ENCODE measurements at places on chromosomes 5 and 9. TPM values are rescaled to one million over a fixed set of nuclear protein-coding genes. Genes with fewer than 3 reads are reported as not detected.

Gene BTNL3
- total RNA-seq = not detected

Gene CLTA
- 164 TPM for total RNA-seq

- H3K4me3 ChIP-seq = no peak overlapping the region
- H3K27ac ChIP-seq = no peak overlapping the region
- H3K27me3 ChIP-seq = peaks cover 1% of the 10 kb centered on the region
- H3K4me1 ChIP-seq = no peaks in the 10 kb centered on the region
These were observed 69.6 kb downstream of the PDE8B start for GRCh38 chr5:77280036-77280435.

DNA sequence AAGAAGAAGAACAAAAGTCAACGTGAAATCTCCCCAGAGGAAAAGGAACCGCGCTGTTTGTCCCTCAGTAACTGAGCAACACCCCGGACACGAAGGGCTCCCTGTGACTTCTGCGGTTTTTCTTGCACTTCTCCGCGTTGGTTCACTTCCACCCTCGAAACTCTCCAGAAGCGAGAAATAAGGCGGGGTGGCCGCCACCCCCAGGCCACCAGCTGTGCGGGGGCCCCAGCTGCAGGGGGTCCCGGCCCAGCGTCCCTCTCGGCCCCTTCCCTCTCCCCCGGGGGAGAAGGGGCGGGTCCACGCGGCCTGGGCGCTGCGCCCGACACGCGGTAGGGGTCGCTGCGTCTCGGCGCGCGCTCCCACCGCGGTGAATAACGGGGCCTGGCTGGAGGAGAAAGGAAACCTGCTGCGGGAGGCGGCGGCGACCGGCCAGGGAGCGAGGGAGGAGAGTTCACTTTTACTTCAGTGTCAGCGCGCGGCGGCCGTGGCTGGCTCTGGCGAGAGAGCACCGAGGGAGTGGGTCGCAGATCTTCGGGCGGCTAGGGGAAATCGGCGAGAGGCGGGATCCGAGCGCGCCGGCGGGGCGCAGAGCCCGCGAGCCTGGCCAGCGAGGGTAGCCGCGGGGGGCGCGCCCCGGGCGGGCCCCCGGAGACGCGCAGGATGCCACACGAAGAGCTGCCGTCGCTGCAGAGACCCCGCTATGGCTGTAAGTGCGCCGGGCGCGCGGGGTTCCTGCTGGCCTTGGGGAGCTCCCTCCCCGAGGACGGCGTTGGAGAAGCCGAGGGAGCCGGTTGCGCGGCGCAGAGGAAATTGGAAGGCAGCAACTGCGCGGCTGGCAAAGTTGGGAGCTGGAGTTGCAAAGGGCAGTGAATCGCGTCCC lies at the start of gene IQGAP2:
Gene IQGAP2, plus strand, starts transcription at position 400 of the 880 bp plus-strand sequence. Its CDS starts 261 bp downstream, at position 661.
- H3K27ac ChIP-seq = peak within 1 kb of the TSS; percentile 30
- no peaks in the 10 kb centered on the region for H3K36me3 ChIP-seq
- H3K4me1 ChIP-seq = no peaks in the 10 kb centered on the region
- H3K4me3 ChIP-seq = peak within 1 kb of the TSS; percentile 94
- peak; percentile 82 for DNase-seq

- peaks cover 2% of the 10 kb centered on the region for H3K4me1 ChIP-seq
- no peak for DNase-seq
- no peak overlapping the region for H3K4me3 ChIP-seq
- H3K36me3 ChIP-seq = no peaks in the 10 kb centered on the region
These were observed 2.9 kb upstream of the LURAP1L start for GRCh38 chr9:12771891-12772290.

GRCh38 chr5:42423285-42424165 lies at the start of gene GHR:
Gene GHR (plus strand): TSS chr5:42423439. CDS start chr5:42565875, 142,436 bp downstream.
- H3K4me1 ChIP-seq = no peaks in the 10 kb centered on the region
- no peaks in the 10 kb centered on the region for H3K36me3 ChIP-seq
- DNase-seq = peak; percentile 85
- H3K4me3 ChIP-seq = no peak within 1 kb of the TSS

- H3K4me1 ChIP-seq = no peaks in the 10 kb centered on the region
- H3K27me3 ChIP-seq = no peaks in the 10 kb centered on the region
- H3K27ac ChIP-seq = no peak overlapping the region
- H3K4me3 ChIP-seq = no peak overlapping the region
- no peaks in the 10 kb centered on the region for H3K36me3 ChIP-seq
- no peak for DNase-seq
These were observed 7.2 kb upstream of the SNX30 start for GRCh38 chr9:112743216-112743836.

GRCh38 chr5:137341831-137342230 lies 157.3 kb downstream of the SPOCK1 start:
- H3K4me1 ChIP-seq = no peaks in the 10 kb centered on the region
- no peak for DNase-seq
- no peak overlapping the region for H3K4me3 ChIP-seq
- H3K27me3 ChIP-seq = no peaks in the 10 kb centered on the region

- no peaks in the 10 kb centered on the region for H3K27me3 ChIP-seq
- peaks cover under 1% of the 10 kb centered on the region for H3K36me3 ChIP-seq
- H3K4me1 ChIP-seq = no peaks in the 10 kb centered on the region
- H3K27ac ChIP-seq = no peak overlapping the region
- no peak for DNase-seq
- H3K4me3 ChIP-seq = no peak overlapping the region
These were observed 105.4 kb upstream of the SPOCK1 start for GRCh38 chr5:137604348-137605095.

Data from glutamatergic neuron (in vitro differentiated cells).